ENCODE measurements at places on chromosomes 4 and X. TPM values are rescaled to one million over a fixed set of nuclear protein-coding genes. Genes with fewer than 3 reads are reported as not detected.
A peak's percentile ranks its signal among the peaks of the same experiment; 100 is the strongest.

- no peak overlapping the region for H3K27ac ChIP-seq
- peaks cover 53% of the 10 kb centered on the region for H3K36me3 ChIP-seq
- no peak overlapping the region for H3K4me3 ChIP-seq
- H3K4me1 ChIP-seq, result peaks cover 19% of the 10 kb centered on the region
- no peak for DNase-seq
These were observed 46.1 kb downstream of the CNOT6L start for GRCh38 chr4:77773101-77773500.

DNA sequence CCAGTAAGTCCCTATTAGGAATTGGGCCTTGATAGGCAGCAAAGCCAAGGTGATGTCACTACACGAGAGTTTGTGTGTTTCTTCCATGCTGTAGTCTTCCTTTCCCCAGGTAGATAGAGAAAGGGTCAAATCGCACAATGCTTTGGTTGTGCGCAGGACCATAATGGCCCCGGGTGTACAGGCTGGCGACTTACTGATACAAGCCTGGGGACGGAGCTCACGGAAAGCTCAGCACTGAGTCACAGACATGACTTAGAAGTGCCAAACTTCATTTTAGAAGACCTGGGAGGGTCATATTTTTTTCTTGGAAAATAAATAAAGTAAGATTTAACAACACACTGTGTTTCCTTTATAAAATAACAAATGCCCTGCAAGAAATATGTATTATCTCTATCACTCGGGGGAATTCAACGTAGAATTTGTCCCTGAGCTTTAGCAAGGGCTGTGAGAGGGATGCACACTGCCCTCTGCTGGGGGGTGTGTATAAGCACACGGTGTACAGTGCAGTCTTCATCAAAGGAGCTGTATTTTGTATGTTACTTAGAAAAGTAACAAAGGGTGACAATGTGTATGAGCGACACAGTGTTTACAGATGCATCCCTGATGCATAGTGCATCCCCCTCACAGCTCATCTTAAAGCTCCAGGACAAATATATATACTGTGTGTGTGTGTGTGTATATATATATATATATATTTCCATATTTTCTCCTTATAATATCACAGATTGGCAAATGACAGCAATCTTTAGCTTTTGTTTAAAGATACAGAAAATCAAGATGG is 254.5 kb upstream of the VEGFC start:
- no peak overlapping the region for H3K27ac ChIP-seq
- H3K27me3 ChIP-seq, result peaks cover 16% of the 10 kb centered on the region
- no peaks in the 10 kb centered on the region for H3K4me1 ChIP-seq
- no peaks in the 10 kb centered on the region for H3K36me3 ChIP-seq
- no peak overlapping the region for H3K4me3 ChIP-seq

DNA sequence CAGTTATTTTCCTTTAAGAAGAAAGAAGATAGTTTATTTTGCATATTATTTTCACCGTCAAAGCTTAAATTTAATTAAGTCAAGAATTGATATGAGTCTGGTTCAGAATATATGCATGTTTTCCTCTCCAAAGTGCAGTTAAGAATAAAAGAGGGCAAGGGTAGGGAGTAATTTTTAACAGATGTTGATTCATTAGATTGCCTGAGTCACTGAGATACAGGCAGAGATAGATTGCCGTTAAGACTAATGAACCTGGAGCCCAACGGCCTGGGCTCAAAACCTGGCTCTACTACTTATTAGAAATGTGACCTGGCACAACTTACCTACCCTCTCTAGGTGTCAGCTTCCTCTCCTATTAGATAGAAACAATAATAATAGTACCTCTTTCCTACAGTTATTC is 1037.4 kb upstream of the PABPC4L start:
- H3K36me3 ChIP-seq, result no peaks in the 10 kb centered on the region
- no peak for DNase-seq
- H3K27ac ChIP-seq, result no peak overlapping the region
- no peaks in the 10 kb centered on the region for H3K27me3 ChIP-seq
- H3K4me3 ChIP-seq, result no peak overlapping the region
- H3K4me1 ChIP-seq, result no peaks in the 10 kb centered on the region

GRCh38 chr4:111985426-111985825 is 159.8 kb upstream of the FAM241A start:
- no peak overlapping the region for H3K4me3 ChIP-seq
- no peak overlapping the region for H3K27ac ChIP-seq
- DNase-seq, result no peak
- H3K4me1 ChIP-seq, result no peaks in the 10 kb centered on the region
- peaks cover 13% of the 10 kb centered on the region for H3K27me3 ChIP-seq

GRCh38 chr4:150896497-150896896 is 118.6 kb downstream of the LRBA start:
- no peaks in the 10 kb centered on the region for H3K4me1 ChIP-seq
- H3K27me3 ChIP-seq, result no peaks in the 10 kb centered on the region

GRCh38 chrX:53122013-53122412 is 28.1 kb downstream of the KANTR start:
- no peak for DNase-seq
- no peak overlapping the region for H3K27ac ChIP-seq
- H3K36me3 ChIP-seq, result peaks cover 8% of the 10 kb centered on the region
- H3K27me3 ChIP-seq, result no peaks in the 10 kb centered on the region
- no peak overlapping the region for H3K4me3 ChIP-seq
- H3K4me1 ChIP-seq, result peaks cover 10% of the 10 kb centered on the region

DNA sequence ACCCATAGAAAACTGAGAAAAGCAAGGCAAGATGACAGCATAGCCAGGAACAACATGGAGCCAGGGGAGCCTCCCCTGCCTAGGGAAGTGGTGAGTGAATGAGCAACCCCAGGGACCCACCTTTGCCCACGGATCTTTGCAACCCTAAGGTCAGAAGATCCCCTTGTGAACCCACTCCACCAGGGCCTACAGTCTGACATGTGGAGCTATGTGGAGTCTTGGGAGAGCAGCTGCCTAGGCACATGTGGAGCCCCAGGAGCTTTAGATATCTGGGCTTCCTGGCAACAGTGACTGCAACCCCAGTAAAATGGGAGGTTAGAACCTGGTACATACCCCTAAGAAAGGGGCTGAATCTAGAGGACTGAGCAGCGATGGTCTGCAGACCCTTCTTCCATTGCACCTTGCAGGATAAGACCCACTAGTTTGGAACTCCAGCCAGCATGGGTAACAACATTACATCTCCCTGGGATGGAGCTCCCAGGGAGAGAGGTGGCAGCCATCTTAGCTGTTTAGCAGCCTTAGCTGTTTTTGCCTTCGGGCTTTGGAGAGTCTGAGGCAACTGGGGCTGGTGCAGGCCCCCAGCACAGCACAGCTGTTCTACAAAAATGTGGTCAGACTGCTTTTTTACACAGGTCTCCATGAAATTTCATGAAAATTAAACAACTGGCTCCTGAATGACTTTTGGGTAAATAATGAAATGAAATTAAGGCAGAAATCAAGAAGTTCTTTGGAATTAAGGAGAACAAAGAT is 104.7 kb upstream of the TRIM2 start:
- H3K4me3 ChIP-seq, result no peak overlapping the region
- no peaks in the 10 kb centered on the region for H3K36me3 ChIP-seq
- peaks cover 43% of the 10 kb centered on the region for H3K27me3 ChIP-seq
- DNase-seq, result no peak
- no peaks in the 10 kb centered on the region for H3K4me1 ChIP-seq
- no peak overlapping the region for H3K27ac ChIP-seq

DNA sequence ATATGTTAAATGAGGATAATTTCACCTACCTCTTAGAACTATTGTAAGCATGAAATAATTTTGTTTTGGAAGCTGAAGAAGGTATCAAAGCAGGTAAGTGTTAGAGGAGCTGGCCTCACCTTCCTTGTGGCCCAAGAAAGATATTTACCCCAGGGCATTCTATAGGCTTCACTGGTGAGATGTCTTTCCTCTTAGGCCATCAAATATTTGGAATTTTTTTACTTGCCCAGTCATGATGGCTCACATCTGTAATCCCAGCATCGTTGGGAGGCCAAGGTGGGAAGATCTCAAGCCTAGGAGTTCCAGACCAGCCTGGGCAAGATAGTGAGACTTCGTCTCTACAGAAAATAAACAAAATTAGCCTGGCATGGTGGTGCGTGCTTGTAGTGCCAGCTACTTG is 6.1 kb upstream of the SMS start:
- no peak overlapping the region for H3K4me3 ChIP-seq
- H3K27me3 ChIP-seq, result no peaks in the 10 kb centered on the region
- H3K4me1 ChIP-seq, result peaks cover 24% of the 10 kb centered on the region
- no peak for DNase-seq

- DNase-seq, result peak; percentile 54
- H3K4me1 ChIP-seq, result peaks cover 24% of the 10 kb centered on the region
- no peaks in the 10 kb centered on the region for H3K27me3 ChIP-seq
These were observed 16.9 kb upstream of the LOC101059915 start for GRCh38 chrX:71650333-71650969.

- peaks cover 10% of the 10 kb centered on the region for H3K27me3 ChIP-seq
- H3K36me3 ChIP-seq, result no peaks in the 10 kb centered on the region
- H3K4me1 ChIP-seq, result no peaks in the 10 kb centered on the region
- no peak for DNase-seq
- H3K27ac ChIP-seq, result no peak overlapping the region
- no peak overlapping the region for H3K4me3 ChIP-seq
These were observed 12.3 kb upstream of the SPARCL1 start for GRCh38 chr4:87541521-87541920.

GRCh38 chrX:136953867-136954787 is 73.6 kb upstream of the RBMX start:
- no peaks in the 10 kb centered on the region for H3K27me3 ChIP-seq
- H3K4me3 ChIP-seq, result no peak overlapping the region
- H3K36me3 ChIP-seq, result no peaks in the 10 kb centered on the region
- peak; percentile 81 for DNase-seq

DNA sequence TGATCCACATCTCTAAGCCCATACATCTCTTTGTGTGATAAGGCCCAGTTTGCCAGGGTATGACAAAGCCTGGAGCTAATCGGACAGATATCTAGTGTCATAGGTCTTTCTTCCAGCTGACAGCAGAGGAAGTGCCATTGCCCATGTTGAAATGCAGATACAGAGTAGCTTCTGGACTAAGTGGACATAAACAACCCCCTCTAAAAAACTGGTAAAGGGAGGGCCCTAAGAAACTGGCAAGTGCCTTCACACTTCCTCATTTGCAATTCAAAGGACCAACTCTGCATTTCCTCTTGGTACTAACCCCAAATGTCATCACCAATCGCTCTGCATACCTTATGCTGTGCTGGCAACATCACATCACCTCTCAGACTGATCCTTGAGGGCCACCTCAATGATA is 20.8 kb downstream of the ARHGEF6 start:
- H3K4me3 ChIP-seq, result no peak overlapping the region
- H3K36me3 ChIP-seq, result peaks cover 37% of the 10 kb centered on the region
- peaks cover 49% of the 10 kb centered on the region for H3K4me1 ChIP-seq
- peak overlapping the region; percentile 33 for H3K27ac ChIP-seq
- no peak for DNase-seq

DNA sequence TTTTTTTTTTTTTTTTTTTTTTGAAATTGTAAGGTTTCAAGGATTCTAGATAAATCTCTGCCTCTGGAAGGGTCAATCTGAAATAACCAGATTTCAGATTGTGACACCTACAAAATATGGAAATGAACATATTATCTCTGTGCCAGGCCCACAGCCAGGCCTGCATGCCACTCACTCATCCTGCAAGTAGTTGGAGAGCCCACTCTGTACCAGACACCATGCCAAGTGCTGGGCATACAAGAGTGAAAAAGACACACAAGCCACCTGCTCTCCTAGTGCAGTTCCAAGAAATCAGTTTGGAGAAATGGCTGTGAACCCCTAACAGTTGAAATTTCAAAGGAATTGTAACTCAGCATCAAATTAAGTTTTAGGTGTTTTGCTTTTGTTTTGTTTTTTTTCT is 145.9 kb upstream of the NOCT start:
- DNase-seq, result no peak
- no peaks in the 10 kb centered on the region for H3K36me3 ChIP-seq
- H3K27me3 ChIP-seq, result peaks cover 33% of the 10 kb centered on the region
- H3K4me3 ChIP-seq, result no peak overlapping the region
- no peak overlapping the region for H3K27ac ChIP-seq

GRCh38 chr4:133154725-133155124 is 5.6 kb downstream of the PCDH10 start:
- H3K36me3 ChIP-seq, result no peaks in the 10 kb centered on the region
- H3K4me3 ChIP-seq, result no peak overlapping the region
- H3K27ac ChIP-seq, result no peak overlapping the region
- DNase-seq, result no peak
- peaks cover 2% of the 10 kb centered on the region for H3K4me1 ChIP-seq
- peaks cover 37% of the 10 kb centered on the region for H3K27me3 ChIP-seq

DNA sequence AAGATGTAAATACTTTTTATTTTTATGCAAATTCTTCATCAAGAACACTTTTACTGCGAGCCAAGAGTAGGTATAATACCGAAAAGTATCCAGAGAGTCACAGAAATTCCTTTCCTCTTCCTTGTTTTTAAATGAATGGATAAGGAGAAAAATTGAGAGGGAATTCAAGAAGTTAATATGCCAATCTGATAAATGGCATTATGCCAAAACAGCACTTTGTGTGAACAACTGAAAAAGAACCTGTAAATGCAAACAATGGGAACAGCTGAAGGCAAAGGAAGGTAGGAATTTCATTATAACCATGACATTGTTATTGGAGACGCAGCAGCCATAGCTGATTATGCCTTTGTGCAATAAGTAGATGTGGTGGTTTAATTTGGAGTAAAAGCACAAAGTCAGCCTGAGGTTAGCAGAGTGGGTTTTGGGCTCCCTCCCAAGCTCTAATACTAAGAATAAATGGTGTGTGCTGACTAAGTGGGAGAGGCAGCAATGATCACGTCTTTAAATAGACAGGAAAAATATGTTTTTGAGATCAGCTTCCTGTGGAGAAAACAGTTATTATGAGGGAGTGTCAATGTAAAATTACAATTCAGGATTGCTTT is 209.8 kb upstream of the NDST4 start:
- H3K27me3 ChIP-seq, result no peaks in the 10 kb centered on the region
- H3K27ac ChIP-seq, result no peak overlapping the region
- no peaks in the 10 kb centered on the region for H3K36me3 ChIP-seq
- DNase-seq, result no peak

GRCh38 chr4:23412701-23413100 is 477.1 kb downstream of the PPARGC1A start:
- no peaks in the 10 kb centered on the region for H3K4me1 ChIP-seq
- H3K27ac ChIP-seq, result no peak overlapping the region
- no peaks in the 10 kb centered on the region for H3K27me3 ChIP-seq

DNA sequence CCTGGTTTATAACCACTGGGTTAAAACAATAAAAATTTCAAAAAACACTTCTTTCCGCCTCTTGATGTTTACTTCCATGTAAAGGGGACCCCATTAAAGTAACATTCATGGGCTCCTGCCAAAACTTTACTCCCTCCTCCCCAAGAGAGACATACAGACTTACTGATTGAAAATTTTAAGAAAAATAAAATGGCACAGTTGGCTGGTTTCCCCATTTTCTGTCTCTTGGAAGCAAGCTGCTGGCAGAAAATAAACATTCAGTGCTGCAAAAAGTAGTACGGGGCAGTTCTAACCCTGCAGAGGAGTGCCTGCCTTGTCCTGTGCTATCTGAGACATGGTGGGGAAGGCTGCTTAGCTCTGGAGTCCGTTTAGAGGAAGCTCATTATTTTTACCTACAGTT is 187.3 kb upstream of the INTU start:
- H3K4me3 ChIP-seq, result no peak overlapping the region
- no peaks in the 10 kb centered on the region for H3K4me1 ChIP-seq
- no peaks in the 10 kb centered on the region for H3K27me3 ChIP-seq
- DNase-seq, result no peak

Gene NEIL3
- total RNA-seq, result 40.5 TPM

Gene SSX3
- total RNA-seq, result not detected

Gene WDFY3
- 0.66 TPM for total RNA-seq

Gene IL21
- 0.52 TPM for total RNA-seq

Gene SMARCAD1
- total RNA-seq, result 33.2 TPM

Gene POLN
- total RNA-seq, result 5.6 TPM

Data from activated CD8-positive, alpha-beta memory T cell treated with anti-CD3 and anti-CD28 coated beads, Interleukin-2, amount 10 ng/mL, durations not matched to agents 7 days and 5 days (primary cell).